NCI-H524 (cell line): ENCODE measurements at places on chromosomes 5 and 9.
A peak's percentile ranks its signal among the peaks of the same experiment; 100 is the strongest.

DNA sequence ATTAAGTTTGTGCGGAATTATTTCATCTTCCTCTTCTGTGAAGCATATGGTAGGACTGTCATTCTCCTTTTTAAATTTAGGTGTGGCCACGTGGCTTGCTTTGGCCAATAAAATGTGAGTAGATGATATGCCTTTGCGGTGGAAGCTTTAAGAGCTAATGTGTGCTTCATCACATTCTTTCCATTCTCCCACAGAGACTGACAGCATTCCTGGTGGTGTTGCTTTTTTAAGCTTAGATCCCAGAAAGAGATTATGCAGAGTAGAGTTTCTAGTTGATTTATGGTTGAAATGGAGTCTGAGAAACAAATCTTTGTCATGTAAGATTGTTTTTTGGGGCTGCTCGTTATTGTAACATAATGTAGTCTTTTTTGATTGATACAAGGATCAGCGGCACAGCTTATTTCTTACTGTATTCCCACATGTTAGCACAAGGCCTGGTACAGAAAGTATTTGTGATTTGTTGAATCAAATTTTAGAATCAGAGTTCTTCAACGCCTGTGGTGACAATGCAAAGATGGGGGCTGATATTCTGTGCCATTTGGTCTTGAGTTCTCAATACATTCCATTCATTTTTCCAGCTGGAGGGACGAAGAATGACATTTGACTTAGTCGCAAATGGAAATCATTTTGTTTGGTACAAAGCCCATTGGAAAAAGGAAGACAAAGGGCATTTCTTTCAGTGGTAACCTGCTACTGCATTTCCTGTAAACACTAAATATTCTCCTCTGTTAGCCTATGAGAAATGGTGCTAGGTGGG lies 209.9 kb upstream of the VLDLR start:
- DNase-seq = no peak

- no peak for DNase-seq
Observed at GRCh38 chr5:131377785-131378325, 114.0 kb downstream of the CDC42SE2 start.

- no peak for DNase-seq
Observed at GRCh38 chr5:135593886-135594285, 15.1 kb upstream of the CXCL14 start.

DNA sequence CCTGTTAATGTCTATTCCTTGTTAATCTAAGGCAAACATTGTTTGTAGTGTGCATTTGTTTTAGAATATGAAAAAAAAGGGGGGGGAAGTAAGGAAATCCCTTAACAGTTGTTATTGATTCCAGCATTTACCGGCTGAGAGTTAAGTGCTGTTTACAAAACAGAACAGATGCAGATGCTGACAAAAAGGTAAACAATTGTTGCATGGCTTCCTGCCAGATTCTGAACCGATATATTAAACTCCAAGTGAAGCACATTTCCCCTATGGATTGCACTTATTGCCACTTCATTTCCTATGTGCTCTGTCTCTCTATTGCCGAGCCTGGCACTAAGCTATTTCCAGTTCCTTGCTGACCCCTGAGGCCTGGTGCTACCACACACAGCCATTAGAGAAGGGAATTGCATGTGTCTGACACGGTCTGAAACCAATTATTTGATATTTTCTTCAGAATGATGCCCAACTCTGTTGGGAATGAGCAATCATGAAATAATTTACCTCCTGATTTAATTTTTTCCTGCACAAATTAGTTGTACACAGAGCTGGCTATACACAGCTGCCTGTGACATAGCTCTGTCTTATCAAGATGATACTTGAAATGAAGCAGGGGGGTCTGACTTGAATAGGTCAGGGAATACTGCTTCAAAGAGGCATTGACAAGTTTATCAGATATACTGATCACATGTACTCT lies 109.8 kb downstream of the KIAA0825 start:
- DNase-seq = peak; percentile 11

GRCh38 chr5:9932770-9933169 lies 302.6 kb upstream of the TAS2R1 start:
- peak; percentile 36 for DNase-seq

GRCh38 chr5:116771466-116772151 lies 197.0 kb upstream of the SEMA6A start:
- no peak for DNase-seq

DNA sequence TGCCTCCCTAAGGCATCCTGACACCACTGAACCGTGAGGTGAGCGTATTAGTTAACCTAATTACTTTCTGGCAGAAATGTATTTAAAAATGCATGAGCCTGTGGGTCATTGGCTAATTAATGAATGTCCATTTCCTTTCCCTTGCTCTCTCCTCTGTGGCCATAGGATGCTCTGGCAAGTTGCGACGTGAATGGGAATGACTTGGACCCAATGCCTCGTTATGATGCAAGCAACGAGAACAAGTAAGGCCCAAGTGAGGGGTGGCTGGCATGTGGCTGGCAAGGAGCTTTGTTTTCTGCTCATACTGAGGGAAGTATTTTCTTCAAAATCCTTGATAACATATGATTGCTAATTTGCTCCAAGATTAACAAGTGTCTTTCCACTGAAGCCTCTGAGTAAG lies 136.3 kb downstream of the PCSK5 start:
- DNase-seq = no peak

DNA sequence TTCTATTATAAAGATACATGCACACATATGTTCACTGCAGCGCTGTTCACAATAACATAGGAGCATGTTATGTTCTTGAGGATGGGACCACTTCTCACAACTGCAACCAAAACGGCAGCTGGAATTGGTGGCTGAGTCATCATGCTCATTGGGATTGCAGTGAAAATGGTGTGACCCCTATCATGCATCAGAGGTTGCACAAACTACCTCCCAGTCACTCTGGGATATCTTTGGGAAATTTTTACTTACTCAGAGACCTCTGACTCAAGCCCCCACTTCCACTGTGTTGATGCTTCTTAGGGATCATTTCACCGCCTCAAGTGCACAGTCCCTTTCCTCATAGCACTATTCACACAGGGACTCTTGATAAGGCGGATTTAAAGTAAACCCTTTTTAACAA lies 474.1 kb downstream of the BNC2 start:
- no peak for DNase-seq

GRCh38 chr9:4678679-4679267 lies 596 bp upstream of the CDC37L1 start:
- no peak for DNase-seq

DNA sequence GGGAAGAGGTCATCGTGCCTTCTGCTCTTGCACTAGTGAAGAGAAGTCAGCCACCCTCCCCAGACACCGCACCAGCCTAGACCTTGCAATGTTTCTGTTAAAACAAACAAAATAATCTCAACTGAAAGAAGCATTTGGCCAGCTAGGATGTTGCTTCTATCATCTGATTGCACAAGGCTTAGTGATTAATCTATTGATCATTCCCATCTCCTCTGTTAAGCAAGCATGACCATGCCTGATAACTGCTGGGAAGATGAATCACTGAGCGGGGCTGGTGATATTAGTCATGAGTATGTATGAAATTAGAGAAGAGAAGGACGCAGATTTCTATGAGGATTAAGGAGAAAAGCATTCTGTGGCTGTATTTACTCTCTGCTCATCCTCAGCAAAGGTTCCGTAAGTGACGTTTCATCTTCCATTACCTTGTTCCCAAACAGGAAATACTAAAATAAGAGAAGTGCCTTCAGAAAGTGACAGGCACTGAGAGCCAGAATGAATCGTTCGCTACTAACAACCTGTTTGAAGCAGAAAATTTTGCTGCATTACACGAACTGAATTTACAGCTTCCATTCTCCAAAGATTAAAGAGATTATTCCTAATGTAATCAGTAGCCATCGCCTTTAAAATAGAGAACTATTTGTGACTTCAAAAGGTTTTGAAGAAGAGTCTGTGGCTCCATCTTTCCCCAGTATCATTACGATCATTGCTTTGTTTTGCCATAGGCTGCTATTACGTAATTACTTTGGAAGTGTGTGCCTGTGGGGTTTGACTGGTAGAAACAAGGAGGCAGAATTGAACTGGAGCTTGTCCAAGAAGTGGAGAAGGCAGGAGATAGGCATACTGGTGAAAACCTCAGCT lies 219.1 kb downstream of the MED10 start:
- no peak for DNase-seq

- DNase-seq = no peak
Observed at GRCh38 chr5:160173-160510, 31.2 kb upstream of the LRRC14B start.

GRCh38 chr5:164376843-164377242 lies 871.4 kb downstream of the MAT2B start:
- DNase-seq = no peak

- peak; percentile 29 for DNase-seq
Observed at GRCh38 chr5:102863764-102864560, 108.9 kb downstream of the PAM start.

- DNase-seq = peak; percentile 92
Observed at GRCh38 chr9:106111039-106111730, 416.8 kb downstream of the TMEM38B start.

DNA sequence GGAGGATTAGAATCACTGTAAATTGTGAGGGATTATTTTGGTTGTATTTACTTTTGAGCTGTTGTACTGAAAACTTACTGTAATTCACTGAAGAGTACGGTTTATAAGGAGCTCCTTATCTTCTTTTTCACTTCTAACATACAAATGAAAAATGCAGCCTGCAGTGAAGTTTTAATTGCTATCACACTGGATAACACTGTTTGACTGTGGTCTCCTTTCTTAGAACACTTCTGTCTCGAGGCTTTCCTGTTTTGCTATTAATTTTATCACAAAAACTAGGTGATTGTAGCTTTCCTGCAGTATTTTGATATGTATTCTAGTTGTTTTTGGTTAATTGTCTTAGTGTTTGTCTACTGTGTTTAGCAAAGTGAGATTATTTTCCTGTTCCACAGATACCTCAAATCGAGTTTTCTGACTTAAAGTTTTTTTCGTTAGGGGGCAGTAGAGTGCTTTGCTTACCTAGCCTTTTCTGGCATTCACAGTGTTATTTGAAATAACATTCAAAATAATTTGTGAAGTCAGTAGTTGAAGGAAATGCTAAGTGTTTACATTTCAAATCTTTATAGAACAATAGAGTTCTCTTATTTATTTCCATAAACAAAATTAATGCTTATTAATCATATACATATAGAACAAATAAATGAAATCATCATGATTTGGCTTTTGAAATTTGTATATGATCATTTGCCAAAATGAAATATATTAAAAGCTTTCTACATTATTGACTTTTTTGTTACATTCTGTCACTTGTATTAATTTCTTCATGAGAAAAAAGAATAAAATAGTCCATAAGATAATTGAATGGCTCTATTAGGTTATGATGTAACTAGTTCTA lies 52.9 kb downstream of the COMMD10 start:
- DNase-seq = no peak

GRCh38 chr9:90502134-90502533 lies 140.5 kb downstream of the DIRAS2 start:
- DNase-seq = no peak

- DNase-seq = no peak
Observed at GRCh38 chr9:136534366-136534765, 11.5 kb downstream of the NOTCH1 start.

GRCh38 chr9:94528886-94529285 lies 26.0 kb upstream of the PCAT7 start:
- no peak for DNase-seq

DNA sequence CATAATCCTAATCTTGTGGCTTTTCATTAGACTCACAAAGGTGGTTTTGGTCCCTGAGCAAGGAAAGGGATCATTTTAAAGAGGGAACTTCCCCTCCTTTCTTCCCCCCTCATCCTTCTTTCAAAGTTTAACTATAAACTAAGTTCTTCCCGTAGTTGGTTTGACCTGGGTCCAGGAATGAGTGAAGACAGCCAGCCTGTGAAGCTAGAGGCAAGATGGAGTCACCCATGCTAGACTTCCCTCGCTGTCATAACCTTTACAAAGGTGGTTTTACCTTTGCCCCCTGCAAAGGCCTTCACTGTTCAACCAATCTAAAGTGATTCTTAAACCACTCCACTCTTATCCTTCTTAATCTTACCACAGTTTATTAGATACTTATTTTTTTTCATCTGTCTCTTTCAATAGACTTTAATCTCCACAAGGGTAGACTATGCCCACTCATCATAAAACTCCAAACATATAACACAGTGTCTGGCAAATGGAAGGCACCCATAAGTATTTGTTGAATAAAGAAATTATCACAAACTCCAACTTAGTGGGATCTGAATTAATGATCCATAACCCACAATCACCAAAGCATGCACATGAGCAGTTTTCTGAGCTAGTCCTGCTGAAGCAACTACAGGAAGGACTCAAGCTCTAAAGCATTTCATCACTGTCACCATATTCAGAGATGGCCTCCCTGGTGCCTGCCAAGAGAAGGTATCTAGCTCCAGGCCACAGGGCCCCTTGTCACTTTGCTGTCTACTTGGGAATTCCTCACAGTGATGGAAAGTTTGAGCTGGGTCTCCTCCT lies 369.0 kb downstream of the SPOCK1 start:
- DNase-seq = no peak

DNA sequence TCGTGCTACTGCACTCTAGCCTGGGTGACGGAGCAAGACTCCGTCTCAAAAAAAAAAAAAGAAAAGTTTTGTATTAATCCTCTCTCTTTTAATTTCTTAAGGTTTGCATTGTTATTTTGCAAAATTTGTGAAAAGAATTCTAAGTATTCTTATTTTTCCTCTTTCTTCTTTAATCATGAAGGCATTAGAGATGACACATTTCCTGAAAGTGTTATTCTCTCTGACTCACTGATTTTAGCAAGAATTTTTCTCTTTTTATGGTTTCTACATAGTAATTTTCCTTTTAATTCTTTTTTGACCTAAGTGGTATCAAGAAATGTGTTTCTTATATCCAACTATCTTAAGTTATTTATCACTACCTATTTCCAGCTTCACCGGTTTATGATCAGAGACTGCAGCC lies 78.0 kb downstream of the NSUN2 start:
- DNase-seq = no peak

- DNase-seq = no peak
Observed at GRCh38 chr9:133809335-133809734, 71.2 kb upstream of the SARDH start.

GRCh38 chr9:100287186-100287585 lies 65.6 kb downstream of the TEX10 start:
- DNase-seq = no peak

DNA sequence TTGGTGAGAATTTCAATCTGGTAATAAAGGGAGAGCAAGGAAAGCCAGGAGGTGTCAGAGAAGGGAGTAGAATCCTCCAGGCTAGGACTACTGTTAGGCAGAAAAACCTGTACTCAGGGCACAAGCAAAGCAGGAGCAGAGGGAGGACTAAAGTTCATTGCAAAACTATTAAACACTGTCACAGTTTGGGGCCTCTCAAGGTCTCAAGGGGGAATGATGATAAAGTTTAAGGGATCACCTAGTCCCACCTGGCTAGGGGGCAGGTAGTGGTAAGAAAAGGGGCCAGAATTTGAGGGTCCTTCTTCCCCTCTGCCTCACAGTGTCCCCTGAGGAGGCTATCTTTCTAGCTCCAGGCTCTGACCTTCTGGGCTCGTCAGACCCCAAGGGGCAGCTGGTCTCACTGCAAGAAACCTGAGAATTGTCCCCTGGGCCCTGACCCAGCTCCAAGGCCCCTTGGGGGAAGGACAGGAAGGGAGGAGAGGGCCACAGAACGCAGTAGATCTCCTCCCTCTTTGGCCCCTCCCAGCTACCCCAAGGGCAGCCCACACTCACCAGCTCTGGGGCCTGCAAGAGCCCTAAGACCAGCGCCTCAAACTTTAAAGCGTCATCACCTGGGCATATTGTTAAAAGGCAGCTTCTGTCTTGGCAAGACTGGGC lies 974 bp downstream of the CCDC69 start:
- no peak for DNase-seq
